Cerebellar nuclear complex (tissue), 1 donor: ENCODE measurements at places on chromosomes 1 and 21.

DNA sequence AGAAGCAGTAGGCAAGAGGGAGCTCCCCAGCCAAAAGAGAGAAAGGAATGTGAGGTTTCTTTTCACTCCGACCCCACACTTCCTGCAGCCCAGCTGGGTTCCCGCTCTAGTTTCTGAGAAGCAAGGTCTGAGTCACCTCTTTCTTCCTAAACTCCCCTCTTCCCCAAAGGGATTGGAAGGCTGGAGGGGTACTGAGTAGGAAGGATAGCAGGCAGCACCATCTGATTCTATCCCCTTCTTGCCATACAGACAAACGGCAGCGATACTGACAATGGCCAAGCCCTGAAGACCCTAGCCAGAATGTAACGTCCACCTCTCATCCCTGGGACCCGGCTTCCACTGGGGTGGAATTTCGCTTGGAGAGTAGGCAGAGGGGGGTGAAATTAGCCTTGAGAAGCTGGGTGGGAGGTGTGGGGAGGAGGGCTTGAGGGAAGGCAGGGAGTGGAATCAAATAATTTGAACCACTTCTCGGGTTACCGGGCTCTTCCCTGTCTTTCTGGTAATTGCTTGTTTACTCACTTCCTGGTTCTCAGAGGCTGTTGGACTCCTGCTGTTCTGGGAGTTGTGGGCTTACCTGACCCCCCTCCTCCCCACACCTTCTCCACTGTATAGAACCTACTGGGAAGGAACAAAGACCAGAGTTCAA, 13.2 kb downstream of the IER5 start:
- no peak for DNase-seq

DNA sequence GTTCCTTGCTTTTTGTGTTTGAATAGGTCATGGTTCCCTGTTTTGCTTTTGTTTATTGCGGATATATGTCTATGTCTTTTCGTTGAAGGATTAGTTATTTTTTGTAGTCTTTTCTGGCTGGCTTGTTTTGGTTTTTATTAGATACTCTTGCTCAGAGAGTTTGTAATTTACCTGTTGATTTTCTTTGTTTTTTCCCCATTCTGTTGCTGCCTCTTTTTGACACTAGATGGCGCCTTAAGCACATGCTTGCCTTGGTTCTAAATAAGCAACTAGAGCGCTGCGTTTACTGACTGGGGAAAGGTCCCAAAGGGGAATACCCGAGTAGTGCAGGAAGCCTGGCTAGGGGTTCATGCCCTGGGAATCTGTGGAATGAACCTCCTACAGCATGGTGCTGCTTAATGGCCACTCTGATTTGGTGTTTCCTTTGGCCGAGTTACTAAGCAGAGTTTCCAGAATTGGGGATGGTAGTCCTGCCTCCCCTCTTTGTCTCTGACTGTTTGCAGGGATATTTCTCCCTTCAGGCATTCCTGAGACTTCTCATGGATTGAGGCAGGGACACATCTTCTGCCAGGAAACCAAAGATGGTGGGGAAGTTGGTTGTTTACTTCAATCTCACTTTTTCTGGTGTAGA, 143.2 kb downstream of the PTPRU start:
- no peak for DNase-seq

DNA sequence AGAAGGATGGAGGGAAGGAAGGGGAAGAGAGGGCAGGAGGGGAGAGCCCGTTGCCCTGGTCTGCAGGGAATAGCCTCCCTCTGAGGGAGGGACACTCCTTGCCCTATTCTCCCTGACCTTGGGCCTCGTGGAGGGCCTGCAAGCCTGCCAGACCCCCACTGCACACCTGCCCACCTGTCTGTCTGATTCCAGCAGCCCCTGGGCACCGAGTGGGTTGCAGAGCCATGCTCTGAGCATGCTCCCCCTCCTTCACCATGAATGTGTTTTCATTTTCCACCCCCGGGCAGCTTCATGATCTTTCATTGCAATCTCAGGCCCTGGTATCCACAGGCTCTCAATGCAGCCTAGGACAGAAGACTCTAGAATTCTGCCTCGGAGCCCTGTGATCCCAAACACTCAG, 5.1 kb upstream of the NPHP4 start:
- no peak for DNase-seq

GRCh38 chr1:59768792-59769735, 45.7 kb upstream of the HOOK1 start:
- DNase-seq: no peak

GRCh38 chr21:35138665-35139381, 89.7 kb upstream of the RUNX1 start:
- no peak for DNase-seq

GRCh38 chr1:29990304-29990703, 733.1 kb downstream of the MATN1 start:
- no peak for DNase-seq

DNA sequence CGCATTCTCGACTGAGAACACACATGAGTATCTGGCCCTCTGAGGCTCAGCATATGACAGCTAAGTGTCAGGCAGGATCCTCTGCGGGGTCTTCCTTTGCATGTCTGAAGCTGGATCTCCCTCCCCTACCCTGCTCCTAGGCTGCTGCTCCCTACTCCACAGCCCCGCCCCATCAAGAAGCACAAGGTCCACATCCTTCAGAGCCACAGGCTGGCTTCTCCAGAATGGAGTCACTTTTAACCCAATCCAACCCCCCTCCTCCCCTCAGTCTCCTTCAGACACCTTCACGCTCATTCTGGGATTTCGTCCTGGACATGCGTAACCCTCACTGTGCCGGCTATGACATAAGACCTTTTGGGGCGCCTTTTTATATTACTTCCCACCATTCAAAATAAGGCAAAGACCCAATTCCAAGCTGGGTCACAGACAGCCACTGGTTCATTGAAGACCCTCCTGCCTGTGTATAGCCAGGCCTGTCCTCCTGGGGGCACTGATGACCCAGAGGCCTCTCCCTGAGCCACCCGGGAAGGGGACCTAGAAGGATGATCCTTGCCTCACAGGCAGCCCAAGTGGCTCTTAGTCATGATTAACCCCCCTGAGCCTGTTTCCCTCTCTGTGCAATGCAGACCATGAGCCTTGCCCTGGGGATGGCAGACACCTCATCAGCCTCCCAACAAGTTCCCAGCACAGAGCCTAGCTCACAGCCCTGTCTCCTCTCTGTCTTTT, 4.7 kb downstream of the ADGRB2 start:
- DNase-seq: no peak

DNA sequence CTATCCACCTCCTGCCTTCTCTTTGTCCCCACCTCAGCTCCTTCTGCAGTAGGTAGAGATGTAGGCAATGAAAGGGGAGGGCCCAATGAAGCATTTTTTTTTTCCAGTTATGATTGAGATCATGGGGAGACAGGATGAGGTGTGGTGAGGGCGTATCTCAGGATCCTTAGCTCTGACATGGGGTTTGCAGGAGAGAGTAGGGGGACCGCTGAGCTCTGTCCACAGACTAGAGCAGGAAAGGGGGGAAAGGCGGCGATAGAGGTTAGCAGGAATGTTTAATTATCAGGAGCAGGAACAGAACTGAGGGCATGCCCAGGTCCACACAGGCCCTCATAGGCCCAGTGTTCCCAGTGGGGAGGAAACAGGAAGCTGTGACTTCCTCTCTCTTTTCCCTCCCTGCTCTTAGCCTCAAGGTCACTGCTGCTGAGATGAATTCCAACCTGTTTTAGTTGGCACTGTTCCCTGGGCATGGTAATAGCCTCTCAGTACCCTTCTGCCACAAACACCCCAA, 901 bp upstream of the RXFP4 start:
- DNase-seq: no peak
